ENCODE measurements at places on chromosomes 7 and 10.
A peak's percentile ranks its signal among the peaks of the same experiment; 100 is the strongest.

GRCh38 chr10:110919971-110920881 is 822 bp downstream of the SHOC2 start:
- DNase-seq: peak; percentile 64

- no peak for DNase-seq
Observed at GRCh38 chr10:104045151-104046089, 40.3 kb downstream of the COL17A1 start.

- DNase-seq: no peak
Observed at GRCh38 chr7:112495156-112495788, 14.5 kb downstream of the LSMEM1 start.

GRCh38 chr10:2944788-2945187 is 122.6 kb upstream of the PFKP start:
- DNase-seq: no peak

DNA sequence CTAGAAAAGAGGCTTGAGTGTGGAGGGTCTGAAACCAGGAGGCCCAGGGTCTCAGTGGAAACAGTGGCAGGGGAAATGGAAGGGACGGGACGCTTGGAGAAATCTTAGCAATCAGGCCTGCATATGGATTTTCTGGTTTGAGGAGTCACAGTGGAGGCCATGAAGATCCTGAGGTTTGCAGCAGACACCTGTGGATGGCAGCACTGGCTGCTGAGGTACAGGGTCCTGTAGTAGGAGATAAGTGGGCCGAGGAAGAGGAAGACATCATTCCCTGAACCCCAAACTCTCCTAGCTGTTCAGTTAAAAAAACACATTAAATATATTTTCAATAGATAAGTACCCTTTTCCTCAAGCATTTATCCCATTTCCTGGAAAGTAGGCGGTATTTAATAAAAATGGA is 208.8 kb upstream of the IGFBP3 start:
- DNase-seq: no peak

DNA sequence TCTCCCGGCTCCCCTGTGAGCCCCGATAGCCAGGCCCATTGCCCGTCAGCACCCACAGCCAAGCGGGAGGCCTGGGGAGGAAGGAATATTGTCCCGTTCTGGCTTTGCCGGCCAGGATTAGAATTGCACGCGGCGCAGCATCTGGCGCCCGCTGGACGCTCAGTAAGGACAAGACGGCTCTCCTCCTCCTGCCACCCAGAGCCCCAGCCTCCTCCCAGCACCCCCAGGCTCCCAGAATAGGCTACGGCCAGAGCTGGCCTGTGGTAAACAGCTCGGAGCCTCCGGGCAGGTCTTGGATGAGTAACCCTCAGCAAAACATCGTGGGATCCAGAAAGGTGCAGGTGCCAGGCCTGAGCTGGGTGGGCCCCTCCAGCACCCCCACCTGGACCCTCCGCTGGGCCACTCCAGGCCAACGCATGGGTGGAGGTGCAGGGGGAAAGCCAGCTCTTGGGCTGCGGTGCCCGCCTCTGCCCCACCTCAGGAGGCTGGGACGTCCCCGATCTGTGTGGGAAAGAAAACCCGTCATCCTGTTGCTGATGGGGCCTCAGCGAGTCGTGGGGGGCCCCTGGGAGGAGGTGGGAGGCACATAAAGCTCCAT is 5.8 kb upstream of the FAM20C start:
- DNase-seq: no peak

- no peak for DNase-seq
Observed at GRCh38 chr7:129775695-129776361, 164.3 kb downstream of the NRF1 start.

GRCh38 chr7:126700807-126701604 is 551.7 kb downstream of the GRM8 start:
- peak; percentile 50 for DNase-seq

DNA sequence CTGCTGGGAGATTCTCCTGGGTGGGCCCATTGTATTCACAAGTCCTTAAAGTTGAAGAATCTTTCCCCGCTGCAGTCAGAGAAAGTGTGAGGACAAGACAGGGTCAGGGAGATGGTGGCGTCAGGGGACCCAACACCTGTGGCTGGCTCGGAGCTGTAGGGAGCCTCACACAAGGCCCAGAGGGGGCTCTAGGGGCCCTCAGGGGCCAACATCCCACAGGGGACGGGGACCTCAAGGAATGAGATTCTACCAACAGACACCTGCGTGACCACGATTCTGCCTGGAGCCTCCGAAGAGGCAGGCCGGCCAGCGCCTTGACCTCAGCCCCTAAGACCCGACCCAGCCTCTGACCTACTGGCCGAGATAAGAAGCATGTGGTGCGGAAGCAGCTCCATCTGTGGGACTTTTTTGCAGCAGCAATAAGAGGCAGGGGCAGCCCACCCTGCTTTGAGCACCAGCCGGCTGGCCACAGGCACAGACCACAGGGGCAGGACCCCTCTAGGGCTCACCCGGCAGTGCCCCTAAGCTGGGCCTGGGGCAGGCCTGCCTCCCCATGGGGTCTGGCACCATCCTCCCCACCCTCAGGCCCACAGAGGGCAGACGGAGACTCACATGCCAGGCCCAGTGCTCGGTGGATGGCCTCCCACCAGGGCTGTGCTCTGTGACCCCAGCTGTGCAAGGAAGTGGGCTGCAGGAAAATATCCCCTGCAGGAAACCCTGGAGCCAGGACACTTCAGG is 13.2 kb downstream of the RASGEF1A start:
- DNase-seq: no peak

GRCh38 chr10:129939416-129940275 is 24.4 kb downstream of the EBF3 start:
- DNase-seq: no peak

DNA sequence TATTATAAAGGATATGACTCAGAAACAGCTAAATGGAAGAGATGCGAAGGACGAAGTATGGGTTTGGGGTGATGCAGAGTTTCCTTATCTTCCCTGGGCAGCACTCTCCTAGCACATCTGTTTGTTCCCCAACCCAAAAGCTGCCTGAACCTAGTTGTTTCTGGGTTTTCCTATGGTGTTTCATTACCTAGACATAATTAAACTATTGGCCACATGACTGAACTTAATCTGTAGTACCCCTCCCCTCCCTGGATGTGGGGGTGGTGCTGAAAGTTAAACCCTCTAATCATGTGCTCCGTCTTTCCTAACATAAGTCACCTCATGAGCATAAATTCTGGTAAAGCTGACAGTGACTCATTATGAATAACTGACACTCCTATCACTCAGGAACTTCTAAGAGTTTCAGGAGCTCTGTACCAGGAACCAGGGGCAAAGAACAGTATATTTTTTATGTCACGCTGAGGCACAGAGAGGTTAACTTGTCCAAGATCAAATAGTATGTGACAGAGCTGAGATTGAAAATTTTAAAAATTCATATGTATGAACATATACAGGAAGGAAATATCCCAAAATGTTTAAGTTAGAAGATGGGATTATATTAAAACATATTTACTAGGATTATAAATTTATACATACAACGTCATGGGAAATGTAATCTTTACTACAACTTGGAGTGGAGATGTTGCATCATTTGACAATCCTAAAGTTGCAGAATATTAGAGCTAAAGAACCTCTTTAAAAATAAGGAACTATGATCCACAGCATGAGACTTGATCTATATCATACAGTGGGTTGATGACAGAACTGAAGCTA is 4.8 kb downstream of the STRIP2 start:
- DNase-seq: no peak

GRCh38 chr7:80053124-80053523 is 81.5 kb upstream of the GNAI1 start:
- DNase-seq: no peak

Measured in germinal center (tissue), 1 donor.